ENCODE measurements at places on chromosomes 5 and 9.

DNA sequence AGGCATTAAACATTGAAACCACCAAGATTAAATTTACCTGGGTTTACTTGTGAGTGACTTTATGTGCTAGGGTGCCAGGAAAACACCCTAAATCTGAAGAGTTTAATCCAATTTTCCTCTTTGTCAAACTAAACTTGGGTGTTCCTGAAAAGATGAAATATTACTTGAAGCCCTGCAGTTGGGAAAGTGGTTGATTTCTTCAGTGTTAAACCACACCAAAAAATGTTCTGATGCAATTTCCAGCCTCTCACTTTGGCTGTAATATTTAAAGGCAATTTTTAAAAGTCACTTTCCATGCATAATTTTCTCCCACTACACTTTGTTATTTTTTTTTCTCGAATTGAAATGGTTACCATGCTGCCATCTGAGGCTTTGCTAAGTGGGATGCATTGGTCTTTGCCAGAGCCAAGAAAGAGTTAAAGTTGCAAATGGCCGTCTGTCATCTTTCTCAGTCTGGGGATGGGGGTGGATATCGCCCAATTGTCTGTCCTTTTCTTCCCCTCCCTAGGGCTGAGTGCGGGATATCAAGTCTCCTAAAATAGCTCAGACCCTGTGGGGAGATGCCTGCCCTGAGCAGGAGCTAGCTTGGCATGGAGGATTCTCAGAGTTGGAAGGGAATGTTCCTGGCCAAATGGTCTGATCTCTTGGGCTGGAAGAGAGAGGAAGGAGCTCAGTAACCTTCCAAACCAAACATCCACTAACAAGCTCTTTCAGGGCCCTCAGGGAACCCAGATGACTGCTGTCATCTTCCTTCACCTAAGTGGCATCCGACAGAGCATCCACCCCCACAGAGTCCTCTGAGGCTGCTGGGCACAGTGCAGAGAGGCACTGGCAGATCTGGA is 13.6 kb upstream of the SHB start:
- no peak for DNase-seq

DNA sequence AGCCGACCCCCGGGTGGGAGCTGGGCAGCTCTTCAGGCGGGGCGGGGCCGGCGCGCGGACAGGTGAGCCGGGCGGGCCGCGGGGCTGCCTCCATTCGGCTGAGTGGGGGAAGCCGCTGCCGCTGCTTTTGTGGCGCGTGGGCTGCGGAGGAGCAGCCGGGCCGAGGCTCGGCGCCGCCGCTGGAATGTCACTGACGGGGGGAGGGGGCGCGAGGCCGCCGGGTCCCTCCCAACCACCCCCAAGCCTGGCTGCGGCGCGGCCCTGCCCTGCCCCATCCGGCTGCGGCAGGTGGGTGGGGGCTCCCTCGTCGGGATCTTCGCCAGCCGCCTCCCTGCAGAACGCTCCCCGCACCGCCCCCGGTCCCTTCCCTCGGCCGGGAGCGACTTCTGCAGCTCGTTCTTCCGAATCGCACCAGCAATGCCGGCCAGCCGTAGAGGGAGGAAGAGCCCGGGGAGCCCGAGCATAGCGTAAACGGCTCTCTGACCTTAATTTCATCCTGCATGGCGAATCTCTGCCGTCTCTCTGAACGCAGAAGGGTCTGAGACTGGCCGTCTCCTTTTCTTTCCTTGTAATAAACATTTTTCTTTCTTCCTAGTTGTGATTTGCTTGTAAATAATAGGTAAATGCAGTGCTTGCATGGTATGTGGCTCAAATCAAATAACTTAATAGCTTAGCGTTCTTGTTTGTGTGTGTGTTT is 505 bp downstream of the SPTAN1 start:
- DNase-seq, result peak; percentile 77

DNA sequence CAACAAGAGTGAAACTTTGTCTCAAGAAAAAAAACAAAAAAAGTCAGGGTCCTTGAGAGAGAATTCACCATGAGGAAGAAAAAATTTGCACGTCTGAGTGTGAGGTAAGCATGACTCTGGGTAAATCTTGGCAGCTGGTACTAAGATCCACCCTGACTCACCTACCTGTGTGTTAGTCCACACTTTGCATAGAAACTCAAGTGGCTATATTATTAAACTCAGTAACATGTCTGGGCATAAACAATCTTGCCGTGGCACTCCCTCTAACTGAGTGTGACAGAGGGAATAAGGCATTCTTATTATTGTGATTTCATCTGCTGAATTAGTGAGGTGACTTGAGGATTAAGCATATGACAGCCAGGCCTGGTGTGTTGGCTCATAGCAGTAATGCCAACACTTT is 259.4 kb upstream of the VLDLR start:
- DNase-seq, result no peak

DNA sequence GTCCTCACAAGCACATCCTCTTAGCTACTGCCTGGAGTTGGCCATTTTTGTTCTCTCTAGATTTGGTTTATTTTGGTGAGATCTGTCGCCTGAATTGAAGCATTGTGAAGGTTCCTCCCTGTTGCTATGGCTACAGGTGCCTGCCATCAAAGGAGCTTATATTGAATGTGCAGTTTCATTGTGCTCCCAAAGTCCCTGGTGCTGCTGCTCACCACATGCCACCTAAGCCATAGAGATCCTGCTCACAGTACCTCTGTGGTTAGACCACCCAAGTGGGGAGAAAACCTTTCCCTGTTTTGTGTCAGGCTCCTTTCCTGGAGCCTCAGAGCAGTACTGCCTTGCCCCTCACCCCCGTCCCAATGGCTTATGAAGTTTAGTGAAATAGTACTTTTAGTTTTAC is 383.4 kb downstream of the TMEM38B start:
- DNase-seq, result no peak

GRCh38 chr9:14992081-14992480 is 81.9 kb upstream of the FREM1 start:
- DNase-seq, result no peak

GRCh38 chr9:91248707-91249106 is 113.0 kb downstream of the AUH start:
- DNase-seq, result no peak

- DNase-seq, result no peak
Observed at GRCh38 chr5:35694481-35694880, 76.8 kb downstream of the SPEF2 start.

DNA sequence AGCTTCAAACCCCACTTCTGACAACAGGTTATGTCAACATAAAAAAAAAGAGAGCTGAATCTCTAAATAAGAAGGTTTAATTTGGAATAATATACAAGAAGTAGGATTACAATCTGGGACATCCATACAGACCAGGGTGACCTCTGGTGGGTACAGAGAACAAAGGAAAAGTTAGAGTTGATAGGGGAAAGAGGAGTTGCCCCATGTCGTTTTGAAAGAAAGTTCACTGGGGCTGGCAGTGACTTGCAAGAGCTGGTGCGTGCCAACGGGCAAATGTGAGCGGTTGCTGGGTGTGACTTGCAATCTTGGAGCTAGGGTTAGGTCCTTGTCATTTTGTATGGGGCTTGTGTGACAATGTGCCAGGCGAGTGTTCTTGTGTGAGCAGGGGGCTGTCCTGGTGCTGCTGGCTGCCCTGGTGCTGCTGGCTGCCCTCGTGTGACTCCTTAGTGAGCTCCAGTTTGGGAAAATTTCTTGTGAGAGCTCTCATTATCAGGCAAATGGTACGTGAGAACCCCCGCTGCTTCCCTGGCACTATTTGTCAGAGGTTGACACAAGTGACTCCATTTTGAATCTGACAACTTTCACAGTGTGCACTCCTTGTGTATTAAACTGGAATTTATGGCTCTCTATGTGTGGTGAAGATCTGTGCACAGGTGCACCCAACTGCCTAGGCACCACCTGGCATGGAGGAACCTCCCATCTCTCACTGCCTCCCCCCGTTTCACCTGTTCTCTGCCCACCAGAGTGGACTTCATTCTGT is 69.8 kb downstream of the UBE2QL1 start:
- DNase-seq, result no peak

DNA sequence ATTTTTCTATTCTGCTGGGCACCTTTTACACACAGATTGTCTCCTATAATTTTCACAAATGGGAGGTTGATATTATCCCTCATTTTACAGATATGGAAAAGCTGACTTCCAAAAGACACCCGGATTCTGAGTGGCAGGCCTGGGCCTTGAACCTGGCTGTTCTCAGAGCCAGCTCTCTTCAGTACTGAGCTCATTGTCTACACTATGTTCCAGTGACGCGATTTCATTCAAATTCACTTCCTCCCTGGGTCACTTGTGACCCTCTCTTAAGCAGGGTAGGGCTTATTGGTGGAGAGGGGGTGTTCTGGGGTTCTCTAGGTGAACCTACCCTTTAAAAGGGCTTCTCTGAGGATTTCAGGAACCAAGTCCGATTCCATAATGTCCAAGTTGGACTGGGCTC is 70.2 kb downstream of the ANKRD33B start:
- DNase-seq, result no peak

- no peak for DNase-seq
Observed at GRCh38 chr5:32584646-32585045, 711 bp upstream of the SUB1 start.

GRCh38 chr9:123914517-123915196 is 15.3 kb downstream of the DENND1A start:
- no peak for DNase-seq

DNA sequence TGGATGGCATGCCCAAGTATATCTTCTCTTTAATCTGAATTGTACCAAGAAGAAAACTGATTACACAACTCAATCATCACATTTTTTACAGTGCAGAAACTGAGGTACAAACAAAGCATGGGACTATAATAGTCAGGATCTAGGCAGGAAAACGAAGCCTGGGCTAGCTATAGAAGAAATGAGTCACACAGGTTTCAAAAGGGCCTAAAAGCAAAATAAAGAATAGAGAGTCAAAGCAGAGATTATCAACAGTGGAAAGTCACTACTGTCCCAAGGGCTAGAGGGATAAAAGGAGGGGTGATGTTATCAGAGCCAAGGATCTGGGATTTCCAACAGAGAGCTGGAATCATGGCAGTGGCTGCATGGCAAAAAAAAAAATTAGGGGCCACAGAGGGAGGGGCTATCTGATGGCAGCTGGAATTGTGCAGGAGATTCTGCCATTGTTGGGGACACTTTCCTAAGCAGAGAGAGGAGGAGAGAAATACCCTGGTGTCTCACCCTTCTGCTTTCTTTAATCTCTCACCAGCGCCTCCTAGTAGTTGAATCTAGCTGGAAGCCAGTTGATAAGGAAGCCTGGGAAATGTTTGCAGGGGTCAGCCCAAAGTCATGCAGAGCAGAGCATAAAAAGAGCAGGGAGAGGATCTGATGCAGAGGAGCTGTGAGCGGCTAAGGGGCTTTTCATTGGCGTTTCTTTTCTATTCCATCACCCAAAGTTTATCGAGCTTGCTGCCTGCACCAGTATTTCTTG is 343.2 kb downstream of the ACTL7B start:
- no peak for DNase-seq

DNA sequence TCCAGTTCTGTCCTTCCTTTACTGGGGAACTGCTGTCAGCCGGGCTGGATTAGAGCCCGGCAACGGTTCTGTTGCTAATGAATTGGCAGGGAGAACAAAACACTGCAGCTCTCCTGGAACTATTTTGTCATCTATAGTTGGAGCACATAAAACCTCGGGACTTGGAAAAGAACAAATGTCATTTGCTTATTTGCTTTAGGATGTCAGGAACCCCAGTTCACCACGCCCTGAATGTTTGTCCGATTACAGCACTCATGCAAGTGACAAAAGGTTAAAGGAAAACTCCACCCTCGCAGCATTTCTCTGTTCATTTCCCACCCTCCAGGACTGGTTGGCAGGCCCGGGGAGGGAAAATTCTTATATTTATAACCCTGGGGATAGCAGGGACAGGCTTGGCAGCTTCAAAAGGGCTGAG is 66.4 kb upstream of the PLPP1 start:
- peak; percentile 89 for DNase-seq

GRCh38 chr9:99894826-99895225 is 11.6 kb upstream of the STX17 start:
- no peak for DNase-seq

DNA sequence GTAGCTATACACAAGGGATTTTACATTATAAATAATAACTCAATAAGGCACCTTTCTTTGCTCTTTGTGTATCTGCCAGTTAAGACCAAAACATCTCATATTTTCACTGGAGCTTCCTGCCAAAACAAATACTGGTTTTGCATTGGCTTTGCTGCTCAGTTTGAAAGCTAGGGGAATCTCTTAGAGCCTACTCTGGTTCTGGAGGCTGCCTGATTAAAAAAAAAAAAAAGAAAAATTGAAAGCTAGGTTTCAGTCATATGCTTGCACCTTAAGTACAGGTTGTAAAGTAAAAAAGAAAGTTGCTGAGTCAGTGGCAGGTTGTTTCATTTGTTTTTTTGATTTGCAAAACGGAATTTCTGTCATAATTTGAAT is 2.3 kb downstream of the DENND4C start:
- DNase-seq, result no peak

DNA sequence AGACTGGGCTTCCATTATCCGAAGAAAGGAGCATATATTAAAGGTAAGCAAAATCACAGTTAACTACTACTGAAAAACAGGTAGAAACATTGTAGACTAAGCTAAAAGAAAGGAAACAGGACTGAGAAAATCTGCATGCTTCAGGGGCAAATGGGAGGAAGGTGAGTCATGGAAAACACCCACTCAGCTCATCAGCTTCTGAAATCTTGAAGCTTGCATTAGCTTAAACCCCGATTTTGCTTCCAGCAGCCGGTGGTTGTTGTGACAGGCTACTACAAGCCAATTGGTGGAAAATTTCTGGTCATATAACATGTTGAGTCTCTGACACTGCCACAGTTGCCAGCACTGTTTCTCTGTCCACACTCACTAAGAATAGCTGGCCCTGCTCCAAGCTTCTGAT is 179.6 kb upstream of the PUM3 start:
- DNase-seq, result no peak

DNA sequence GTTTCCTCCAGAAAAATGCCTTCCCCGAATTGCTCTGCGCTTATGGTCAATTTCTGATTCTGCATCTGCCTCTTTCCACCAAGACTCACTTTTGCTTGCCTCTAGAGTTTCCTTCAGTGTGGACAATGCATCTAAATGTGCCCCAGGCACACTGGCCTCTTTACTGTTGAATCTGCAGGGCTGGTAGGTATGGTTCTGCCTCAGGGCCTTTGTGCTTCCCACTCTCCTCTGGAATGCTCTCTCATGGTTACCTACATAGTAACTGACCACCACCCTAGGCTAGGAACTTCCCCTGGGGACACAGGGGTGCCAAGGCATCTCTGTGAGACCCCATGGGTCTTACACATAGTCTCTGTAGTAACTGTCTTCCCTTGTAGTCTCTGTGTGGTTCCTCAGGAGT is 1258.6 kb downstream of the CDH12 start:
- no peak for DNase-seq

GRCh38 chr5:137115152-137115551 is 384.0 kb downstream of the SPOCK1 start:
- DNase-seq, result no peak

DNA sequence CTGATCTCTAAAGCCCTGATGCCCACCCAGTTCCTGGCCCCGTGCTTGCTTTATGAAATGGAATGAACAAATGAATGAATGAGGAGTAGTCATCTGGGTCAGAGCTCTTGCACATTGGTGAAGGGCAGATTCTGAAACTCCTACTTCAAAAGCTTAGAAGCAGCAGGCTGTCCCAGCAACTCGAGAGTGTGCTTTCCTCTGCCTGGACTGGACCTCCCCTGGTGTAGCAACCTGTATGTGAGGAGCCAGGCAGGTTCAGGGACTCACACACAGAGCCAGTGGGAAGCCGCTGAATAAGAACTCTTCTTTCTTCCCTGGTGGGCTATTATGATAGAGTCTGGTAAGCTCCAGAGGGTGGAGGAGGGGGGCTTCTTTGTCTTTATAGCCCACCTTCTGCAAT is 396.4 kb downstream of the CDK5RAP2 start:
- no peak for DNase-seq

GRCh38 chr5:171492781-171493180 is 73.3 kb downstream of the FGF18 start:
- DNase-seq, result no peak

Data from left ventricle myocardium superior (tissue), 1 donor.